ENCODE measurements at places on chromosomes 16 and 17.

DNA sequence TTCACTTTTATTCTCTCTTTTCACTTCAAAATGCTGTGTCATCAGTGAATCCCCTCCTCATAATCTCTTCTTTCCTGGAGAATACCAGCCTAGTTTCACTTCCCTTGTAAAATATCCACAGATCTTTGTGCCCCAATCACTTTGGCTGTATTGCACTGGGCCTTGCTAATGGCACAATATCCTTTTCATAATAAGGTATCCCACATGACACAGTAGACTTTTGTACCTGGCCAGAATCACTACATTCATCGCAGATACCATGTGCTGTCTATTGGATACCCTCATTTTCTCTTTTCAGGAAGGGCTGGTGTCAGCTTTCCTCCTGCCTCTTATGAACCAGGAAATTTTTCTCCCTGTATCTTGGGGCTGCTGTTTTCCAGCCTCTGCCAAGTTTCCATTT, 25.7 kb upstream of the TOX3 start:
- DNase-seq = no peak

- no peak for DNase-seq
These were observed 10.8 kb downstream of the TMEM235 start for GRCh38 chr17:78242024-78242742.

DNA sequence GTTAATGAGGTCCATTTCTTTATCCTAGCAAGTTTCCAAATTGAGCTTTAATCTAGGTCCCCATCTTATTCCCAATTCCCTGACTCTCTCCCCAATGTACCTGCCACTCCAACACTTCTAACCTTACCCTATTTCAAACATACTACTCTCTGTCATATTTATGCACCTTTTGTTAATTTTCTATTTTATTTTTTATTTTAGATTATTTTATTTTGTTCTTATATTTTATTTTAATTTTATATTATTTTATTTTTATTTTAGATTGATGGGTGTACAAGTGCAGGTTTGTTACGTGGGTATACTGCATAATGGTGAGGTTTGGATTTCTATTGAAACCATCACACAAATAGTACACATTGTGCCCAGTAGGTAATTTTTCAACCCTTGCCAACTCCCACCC, 333.9 kb upstream of the ERCC4 start:
- DNase-seq = no peak

- DNase-seq = no peak
These were observed 4.9 kb downstream of the TXNDC11 start for GRCh38 chr16:11737713-11738112.

DNA sequence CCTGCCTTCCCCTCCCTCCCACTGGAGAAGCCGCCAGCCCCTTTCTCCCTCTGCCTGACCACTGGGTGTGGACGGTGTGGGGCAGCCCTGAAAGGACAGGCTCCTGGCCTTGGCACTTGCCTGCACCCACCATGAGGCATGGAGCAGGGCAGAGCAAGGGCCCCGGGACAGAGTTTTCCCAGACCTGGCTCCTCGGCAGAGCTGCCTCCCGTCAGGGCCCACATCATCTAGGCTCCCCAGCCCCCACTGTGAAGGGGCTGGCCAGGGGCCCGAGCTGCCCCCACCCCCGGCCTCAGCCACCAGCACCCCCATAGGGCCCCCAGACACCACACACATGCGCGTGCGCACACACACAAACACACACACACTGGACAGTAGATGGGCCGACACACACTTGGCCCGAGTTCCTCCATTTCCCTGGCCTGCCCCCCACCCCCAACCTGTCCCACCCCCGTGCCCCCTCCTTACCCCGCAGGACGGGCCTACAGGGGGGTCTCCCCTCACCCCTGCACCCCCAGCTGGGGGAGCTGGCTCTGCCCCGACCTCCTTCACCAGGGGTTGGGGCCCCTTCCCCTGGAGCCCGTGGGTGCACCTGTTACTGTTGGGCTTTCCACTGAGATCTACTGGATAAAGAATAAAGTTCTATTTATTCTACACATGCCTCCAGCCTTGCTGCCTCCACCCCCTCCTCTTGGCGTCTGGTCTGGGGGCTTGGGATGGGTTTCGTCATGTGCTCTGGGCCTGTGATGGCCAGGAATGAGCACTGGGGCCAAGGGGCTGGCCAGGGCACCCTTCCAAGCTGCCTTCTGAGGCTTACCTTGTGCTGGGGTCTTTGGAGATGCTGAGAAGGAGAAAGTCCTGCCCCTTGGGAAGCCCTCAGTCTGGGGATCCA, 7.3 kb downstream of the GJD3 start:
- no peak for DNase-seq

- DNase-seq = no peak
These were observed 140.7 kb downstream of the IRX3 start for GRCh38 chr16:54145881-54146280.

DNA sequence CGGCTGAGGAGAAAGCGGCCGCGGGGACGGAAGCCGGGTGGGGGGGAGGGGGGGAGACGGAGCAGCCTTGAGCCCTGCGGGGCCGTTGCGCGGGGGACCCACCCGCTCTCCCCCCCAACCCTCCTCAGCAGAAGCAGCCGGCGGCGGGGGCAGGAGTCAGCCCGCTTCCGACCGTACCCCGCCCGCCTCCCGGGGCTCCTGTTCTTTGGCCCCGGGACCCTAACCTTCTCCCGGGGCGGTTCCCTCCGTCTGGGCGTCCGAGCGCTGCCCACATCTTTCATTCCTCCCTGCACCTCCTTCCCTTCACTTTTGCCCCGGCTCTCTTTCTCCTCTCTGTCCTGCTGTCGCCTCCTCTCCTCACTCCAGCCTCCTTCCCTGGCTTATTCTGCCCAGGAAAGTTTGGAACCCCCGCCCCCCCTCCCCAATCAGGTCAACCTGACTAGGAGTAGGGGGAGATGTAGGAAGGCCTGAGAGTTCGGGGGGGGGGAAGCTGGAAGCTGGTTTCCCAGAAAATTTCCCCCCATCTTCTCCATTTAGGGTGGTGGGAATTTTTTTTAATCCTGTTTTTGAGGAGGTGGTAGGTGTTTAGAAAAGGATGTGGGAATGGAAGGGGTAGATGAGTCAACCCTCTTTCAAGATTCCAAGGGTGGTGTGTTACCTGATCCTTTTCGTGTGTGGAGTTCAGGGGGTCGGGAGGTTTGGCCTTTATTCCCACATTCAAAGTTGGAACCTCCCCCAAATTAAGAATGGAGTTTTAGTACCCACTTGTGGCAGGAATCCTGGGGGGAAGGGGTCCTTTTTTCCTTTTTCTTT, 427 bp upstream of the NLK start:
- no peak for DNase-seq

- DNase-seq = no peak
These were observed 2.9 kb downstream of the CDIP1 start for GRCh38 chr16:4535627-4536108.

GRCh38 chr16:79469999-79470398, 130.5 kb downstream of the MAF start:
- no peak for DNase-seq

DNA sequence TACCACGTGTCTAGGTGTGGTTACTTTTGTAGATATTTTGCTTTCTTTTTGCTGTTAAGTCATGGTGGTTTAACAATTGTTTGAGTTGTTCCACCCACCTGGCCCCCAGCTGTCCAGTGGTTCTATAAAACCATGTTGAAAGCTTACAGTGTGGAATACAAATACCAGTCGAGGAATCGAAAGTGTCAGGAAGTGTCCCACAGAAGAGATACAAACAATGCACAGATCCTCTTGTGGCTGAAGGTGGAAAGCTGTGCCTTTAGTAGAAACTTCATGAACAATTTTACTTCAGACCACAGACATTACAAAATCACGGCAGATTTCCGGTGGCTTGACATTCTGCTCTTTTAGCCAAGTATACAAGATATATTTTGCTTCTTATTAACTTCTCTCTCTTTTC, 782.4 kb upstream of the SOX9 start:
- no peak for DNase-seq

DNA sequence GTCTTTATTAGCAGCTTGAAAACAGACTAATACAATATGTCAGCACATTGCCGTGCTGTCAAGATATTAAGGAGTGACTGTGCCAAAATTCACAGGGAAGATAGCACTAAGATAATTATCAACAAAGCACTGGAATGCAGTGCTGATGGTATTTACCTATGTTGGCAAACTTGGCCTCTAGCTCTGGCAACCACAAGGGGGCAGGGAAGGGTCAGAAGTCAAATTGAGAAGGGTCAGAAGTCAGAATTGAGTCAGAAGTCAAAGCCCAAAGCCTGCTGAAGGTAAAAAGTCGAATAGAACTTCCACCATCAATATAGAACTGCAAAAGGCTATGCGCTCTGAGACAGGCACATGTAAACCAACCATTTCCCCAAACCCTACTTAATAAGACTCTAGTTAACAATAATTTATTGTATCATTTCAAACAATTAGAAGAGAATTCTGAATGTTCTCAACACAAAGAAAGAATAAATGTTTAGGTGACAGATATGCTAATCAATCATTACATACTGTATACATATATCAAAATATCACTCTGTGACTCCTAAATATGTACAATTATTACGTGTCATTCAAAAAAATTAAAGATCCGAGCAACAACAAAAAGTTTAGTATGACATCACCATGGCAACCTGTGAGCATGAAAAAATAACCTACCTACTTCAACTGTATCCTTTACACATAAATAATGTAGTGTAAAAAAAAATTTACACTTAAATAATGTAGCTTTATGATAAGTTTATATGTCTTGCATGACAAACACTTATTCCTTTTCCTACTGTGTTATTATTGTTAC, 916.1 kb downstream of the KCNJ2 start:
- DNase-seq = no peak

GRCh38 chr17:28724500-28725165, 1.4 kb downstream of the TLCD1 start:
- DNase-seq = no peak

DNA sequence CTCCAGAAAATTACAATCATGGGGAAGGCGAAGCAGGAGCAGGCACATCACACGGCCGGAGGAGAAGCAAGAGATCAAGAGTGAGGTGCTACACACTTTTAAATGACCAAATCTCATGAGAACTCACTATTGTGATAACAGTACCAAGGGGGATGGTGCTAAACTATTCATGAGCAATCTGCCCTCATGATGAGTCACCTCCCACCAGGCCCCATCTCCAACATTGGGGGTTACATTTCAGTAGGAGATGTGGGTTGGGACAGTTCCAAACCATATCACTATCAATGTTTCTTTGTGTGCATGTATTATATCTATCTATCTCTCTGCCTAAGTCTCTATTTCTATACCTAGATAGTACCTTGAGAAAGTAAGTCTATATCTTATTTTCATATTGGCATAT, 724.8 kb downstream of the CDH11 start:
- DNase-seq = no peak

- no peak for DNase-seq
These were observed 16.1 kb upstream of the SLC38A8 start for GRCh38 chr16:84058664-84059063.

- no peak for DNase-seq
These were observed 43.4 kb downstream of the ZNF276 start for GRCh38 chr16:89764711-89765201.

DNA sequence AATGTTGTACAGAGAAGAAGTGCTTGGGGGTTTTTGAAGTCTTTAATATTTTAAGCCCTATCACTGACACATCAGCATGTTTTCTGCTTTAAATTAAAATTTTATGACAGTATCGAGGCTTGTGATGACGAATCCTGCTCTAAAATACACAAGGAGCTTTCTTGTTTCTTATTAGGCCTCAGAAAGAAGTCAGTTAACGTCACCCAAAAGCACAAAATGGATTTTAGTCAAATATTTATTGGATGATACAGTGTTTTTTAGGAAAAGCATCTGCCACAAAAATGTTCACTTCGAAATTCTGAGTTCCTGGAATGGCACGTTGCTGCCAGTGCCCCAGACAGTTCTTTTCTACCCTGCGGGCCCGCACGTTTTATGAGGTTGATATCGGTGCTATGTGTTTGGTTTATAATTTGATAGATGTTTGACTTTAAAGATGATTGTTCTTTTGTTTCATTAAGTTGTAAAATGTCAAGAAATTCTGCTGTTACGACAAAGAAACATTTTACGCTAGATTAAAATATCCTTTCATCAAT, 57.8 kb downstream of the HLF start:
- no peak for DNase-seq

- DNase-seq = no peak
These were observed 1.4 kb upstream of the AOC3 start for GRCh38 chr17:42849451-42850181.

- DNase-seq = no peak
These were observed 116.4 kb upstream of the RCVRN start for GRCh38 chr17:10021272-10021984.

- no peak for DNase-seq
These were observed 11.4 kb upstream of the NCBP3 start for GRCh38 chr17:3857261-3858105.

GRCh38 chr17:81067391-81067811, 32.5 kb downstream of the BAIAP2 start:
- no peak for DNase-seq

GRCh38 chr16:73023320-73023719, 24.6 kb downstream of the ZFHX3 start:
- no peak for DNase-seq

DNA sequence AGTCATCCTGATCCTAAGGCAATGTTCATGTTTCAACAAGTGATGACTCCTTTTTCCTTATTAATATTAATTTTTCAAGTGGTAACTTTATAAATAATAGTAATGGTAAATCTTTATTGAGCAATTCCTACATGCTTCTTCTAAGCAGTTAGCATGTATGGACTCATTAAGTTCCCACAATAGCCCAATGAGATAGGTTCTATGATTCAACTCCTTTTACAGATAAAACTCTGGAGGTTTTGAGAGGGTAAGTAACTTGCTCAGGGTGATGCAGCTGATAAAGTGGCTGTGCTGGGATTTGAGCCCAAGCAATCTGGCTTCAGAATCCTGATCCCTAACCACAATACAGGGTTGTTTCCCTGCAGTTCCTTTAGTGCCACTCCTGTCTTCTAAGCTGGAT, 25.3 kb downstream of the SLC47A1 start:
- DNase-seq = no peak

DNA sequence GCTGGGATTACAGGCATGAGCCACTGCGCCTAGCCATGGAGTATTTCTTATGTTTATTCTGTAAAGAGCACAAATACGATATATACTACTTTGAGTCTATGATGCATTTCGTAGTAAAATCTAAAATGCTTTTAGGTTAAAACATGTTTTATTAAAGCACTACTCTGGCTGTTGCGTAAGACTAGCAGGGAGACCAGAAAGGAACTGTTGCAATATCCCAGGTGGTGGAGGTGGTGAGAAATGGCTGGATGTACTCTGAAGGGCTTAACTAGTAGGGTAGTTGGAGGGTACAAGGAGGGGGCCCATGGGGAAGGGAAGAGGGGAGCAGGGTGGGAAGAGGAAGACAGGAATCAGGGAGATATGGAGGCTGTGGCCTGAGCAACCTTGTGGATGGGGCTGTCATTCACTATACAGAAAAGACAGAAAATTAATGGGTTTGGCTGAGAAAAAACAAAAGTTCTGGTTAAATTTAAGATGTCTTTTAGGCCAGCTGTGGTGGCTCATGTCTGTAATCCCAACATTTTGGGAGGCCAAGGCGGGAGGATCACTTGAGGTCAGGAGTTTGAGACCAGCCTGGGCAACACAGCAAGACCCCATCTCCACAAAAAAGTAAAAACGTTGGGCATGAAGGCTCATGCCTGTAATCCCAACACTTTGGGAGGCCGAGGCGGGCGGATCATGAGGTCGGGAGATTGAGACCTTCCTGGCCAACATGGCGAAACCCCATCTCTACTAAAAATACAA, 35.8 kb downstream of the ST3GAL2 start:
- no peak for DNase-seq

Data from NCI-H1930 (cell line).